Neural crest cell (in vitro differentiated cells): ENCODE measurements at places on chromosomes 3 and 15. TPM values are rescaled to one million over a fixed set of nuclear protein-coding genes. Genes with fewer than 3 reads are reported as not detected.

Gene SERINC4
- total RNA-seq, result 0.23 and 0.35 TPM in 2 replicates

Gene ZNF501
- total RNA-seq, result 5.3 and 6.2 TPM in 2 replicates

Gene ITIH4
- total RNA-seq, result 6.3 and 8.6 TPM in 2 replicates

Gene CSK
- 107 and 109 TPM in 2 replicates for total RNA-seq

Gene EXOG
- 26.2 and 26.5 TPM in 2 replicates for total RNA-seq

DNA sequence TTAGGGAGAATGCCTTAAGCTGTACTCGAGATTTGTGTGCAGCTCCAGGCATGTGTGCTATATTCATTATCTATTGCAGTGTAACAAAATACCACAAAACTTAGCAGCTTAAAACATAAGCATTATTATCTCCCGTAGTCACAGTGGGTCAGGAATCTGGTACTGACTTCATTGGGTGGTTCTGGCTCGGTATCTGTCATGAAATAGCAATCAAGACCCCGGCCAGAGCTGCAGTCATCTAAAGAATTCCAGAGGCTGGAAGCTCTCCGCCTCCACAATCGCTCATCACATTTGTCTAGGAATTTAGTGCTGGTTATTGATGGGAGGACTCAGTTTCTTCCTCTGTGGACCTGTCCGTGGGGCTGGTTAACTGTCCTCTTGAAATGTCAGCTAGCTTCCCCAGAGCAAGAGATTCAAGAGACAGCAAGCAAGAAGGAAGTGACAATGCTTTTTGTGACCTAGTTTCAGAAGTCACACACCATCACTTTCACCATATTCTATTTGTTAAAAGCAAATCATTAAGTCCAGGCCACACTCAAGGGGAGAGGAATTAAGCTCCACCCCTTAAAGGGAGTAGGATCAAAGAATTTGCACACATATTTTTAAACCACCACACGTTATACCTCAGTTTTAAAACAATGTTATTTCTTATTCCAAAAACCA, 76.1 kb downstream of the TOP2B start:
- no peak overlapping the region for H3K4me3 ChIP-seq
- no peak for DNase-seq
- peaks cover 40% of the 10 kb centered on the region for H3K4me1 ChIP-seq
- no peaks in the 10 kb centered on the region for H3K27me3 ChIP-seq
- H3K36me3 ChIP-seq, result peaks cover 9% of the 10 kb centered on the region

GRCh38 chr15:45589256-45589655, 2.1 kb downstream of the BLOC1S6 start:
- H3K27me3 ChIP-seq, result no peaks in the 10 kb centered on the region
- H3K36me3 ChIP-seq, result peaks cover 7% of the 10 kb centered on the region
- no peak overlapping the region for H3K27ac ChIP-seq
- H3K4me1 ChIP-seq, result peaks cover 30% of the 10 kb centered on the region

DNA sequence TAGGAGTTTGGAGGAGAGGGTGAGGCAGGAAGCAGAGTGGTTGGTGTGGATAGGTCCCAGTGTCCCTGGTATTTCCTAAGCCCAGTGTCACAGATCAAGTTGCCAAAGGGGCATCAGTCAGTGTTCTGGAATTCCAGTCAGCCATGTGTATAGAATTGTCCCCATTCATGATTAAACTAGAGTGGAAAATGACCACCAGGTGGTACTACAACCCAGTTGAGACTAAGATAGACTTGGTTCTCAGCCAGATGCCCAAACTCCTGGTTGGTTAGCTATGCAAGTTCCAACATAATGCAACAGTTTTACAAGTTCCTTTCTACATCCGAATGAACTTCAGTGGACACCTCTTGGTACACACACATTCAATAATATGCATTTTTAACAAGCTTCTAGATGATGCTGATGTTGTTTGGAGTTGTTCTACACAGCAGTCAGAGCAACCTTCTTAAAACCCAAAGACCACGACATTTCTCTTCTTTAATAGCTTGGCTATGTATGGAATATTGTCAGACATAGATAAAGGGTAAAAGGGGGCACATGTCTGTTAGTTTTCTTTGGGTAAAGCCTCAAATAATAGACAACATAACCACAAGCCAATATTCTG, 8.4 kb upstream of the ATR start:
- peak overlapping the region; percentile 45 for H3K4me3 ChIP-seq
- no peaks in the 10 kb centered on the region for H3K4me1 ChIP-seq
- no peaks in the 10 kb centered on the region for H3K36me3 ChIP-seq
- peak; percentile 28 for DNase-seq
- H3K27me3 ChIP-seq, result peaks cover 24% of the 10 kb centered on the region
- no peak overlapping the region for H3K27ac ChIP-seq

- no peaks in the 10 kb centered on the region for H3K4me1 ChIP-seq
- H3K4me3 ChIP-seq, result no peak overlapping the region
- peaks cover 30% of the 10 kb centered on the region for H3K36me3 ChIP-seq
- DNase-seq, result no peak
- no peak overlapping the region for H3K27ac ChIP-seq
Measured at GRCh38 chr3:158739661-158740060, 7.4 kb upstream of the RARRES1 start.

- no peak overlapping the region for H3K4me3 ChIP-seq
- no peak for DNase-seq
- no peaks in the 10 kb centered on the region for H3K36me3 ChIP-seq
- H3K4me1 ChIP-seq, result peaks cover 7% of the 10 kb centered on the region
- no peaks in the 10 kb centered on the region for H3K27me3 ChIP-seq
- H3K27ac ChIP-seq, result peak overlapping the region; percentile 86
Measured at GRCh38 chr3:56413911-56414310, 54.4 kb downstream of the ERC2 start.

- H3K4me1 ChIP-seq, result peaks cover 13% of the 10 kb centered on the region
- no peak overlapping the region for H3K27ac ChIP-seq
- DNase-seq, result no peak
- H3K36me3 ChIP-seq, result no peaks in the 10 kb centered on the region
- no peak overlapping the region for H3K4me3 ChIP-seq
Measured at GRCh38 chr3:128847666-128848370, 31.6 kb upstream of the ACAD9 start.

GRCh38 chr15:55799291-55800212, 56.6 kb upstream of the PRTG start:
- DNase-seq, result peak; percentile 87
- H3K4me1 ChIP-seq, result peaks cover 49% of the 10 kb centered on the region
- no peaks in the 10 kb centered on the region for H3K27me3 ChIP-seq
- H3K4me3 ChIP-seq, result no peak overlapping the region
- peak overlapping the region; percentile 96 for H3K27ac ChIP-seq
- H3K36me3 ChIP-seq, result peaks cover 2% of the 10 kb centered on the region

GRCh38 chr15:54559405-54560069, 581.3 kb downstream of the UNC13C start:
- DNase-seq, result no peak
- H3K4me1 ChIP-seq, result no peaks in the 10 kb centered on the region
- H3K36me3 ChIP-seq, result no peaks in the 10 kb centered on the region
- peak overlapping the region; percentile 46 for H3K27ac ChIP-seq
- peaks cover 4% of the 10 kb centered on the region for H3K27me3 ChIP-seq

DNA sequence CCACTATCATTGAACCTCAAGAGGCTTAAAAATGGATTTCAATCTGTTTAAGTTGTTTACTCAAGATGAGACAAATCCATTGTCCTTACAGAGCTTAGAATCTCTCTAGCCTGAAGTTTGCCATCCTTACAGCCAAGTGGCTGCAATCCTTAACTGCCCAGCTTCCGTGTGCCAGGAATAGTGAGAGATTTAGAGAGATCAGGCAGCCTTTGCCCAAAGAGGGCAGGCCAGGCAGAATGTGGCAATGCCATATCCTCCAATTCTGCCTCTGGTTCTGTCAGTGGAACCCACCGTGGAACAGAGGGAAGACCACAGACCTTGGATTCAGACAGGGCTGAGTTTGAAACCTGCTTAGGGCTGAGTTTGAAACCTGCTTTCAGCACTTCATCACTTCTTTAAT, 374.3 kb downstream of the VPS13C start:
- H3K36me3 ChIP-seq, result no peaks in the 10 kb centered on the region
- no peaks in the 10 kb centered on the region for H3K27me3 ChIP-seq
- no peak overlapping the region for H3K27ac ChIP-seq
- DNase-seq, result no peak
- no peak overlapping the region for H3K4me3 ChIP-seq

DNA sequence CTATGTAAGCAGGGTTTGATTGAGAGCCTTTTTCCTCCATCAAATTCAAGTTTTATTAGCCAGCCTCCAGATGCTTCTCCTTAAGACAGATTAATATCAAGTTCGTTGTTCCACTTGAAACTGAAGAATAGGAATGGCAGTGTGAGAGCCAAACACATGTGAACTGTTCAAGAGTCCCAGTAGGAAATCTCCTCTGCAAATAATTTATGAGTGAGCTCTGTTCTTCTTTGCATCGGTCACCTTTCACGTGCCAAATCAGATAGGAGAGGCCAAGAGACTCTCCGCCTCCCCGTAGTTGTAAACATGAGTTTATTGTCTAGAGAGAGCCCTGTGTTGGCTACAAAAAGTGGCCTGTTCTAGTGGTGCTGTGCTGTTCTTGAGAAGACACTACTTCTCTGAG, 372.1 kb upstream of the NR2F2 start:
- DNase-seq, result no peak
- no peak overlapping the region for H3K4me3 ChIP-seq
- no peak overlapping the region for H3K27ac ChIP-seq
- peaks cover 25% of the 10 kb centered on the region for H3K36me3 ChIP-seq

DNA sequence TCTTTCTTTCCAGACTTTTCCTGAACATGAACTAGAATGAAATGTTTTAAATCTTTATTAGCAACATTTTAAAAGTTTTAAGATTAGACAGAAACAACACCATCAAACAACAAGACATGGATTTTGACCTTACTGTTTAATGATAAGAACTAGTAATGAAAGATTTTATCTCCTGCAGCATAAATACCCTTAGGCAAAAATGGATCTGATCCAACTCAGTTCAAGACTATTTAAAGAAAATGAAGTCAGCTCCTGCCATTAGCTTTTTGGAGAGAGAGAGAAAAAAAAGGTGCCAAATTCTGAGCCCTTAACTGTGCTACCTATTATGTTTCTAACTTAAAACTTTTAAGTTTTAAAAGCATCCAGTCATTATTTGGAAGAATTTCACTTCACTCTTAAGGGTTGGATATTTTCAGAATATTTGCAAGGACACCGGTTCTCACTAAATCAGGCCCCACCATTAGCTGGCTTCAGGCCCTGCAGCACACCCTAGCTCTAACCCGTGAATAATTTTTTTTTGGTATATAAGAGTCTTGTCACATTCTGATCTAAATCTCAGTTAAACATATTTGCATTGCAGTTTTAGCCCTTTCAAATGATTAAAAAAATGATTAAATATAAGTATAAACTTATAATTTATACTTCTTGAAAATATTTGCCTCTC, 60.0 kb downstream of the NR1I2 start:
- no peak overlapping the region for H3K27ac ChIP-seq
- H3K4me1 ChIP-seq, result no peaks in the 10 kb centered on the region
- H3K36me3 ChIP-seq, result peaks cover 44% of the 10 kb centered on the region

DNA sequence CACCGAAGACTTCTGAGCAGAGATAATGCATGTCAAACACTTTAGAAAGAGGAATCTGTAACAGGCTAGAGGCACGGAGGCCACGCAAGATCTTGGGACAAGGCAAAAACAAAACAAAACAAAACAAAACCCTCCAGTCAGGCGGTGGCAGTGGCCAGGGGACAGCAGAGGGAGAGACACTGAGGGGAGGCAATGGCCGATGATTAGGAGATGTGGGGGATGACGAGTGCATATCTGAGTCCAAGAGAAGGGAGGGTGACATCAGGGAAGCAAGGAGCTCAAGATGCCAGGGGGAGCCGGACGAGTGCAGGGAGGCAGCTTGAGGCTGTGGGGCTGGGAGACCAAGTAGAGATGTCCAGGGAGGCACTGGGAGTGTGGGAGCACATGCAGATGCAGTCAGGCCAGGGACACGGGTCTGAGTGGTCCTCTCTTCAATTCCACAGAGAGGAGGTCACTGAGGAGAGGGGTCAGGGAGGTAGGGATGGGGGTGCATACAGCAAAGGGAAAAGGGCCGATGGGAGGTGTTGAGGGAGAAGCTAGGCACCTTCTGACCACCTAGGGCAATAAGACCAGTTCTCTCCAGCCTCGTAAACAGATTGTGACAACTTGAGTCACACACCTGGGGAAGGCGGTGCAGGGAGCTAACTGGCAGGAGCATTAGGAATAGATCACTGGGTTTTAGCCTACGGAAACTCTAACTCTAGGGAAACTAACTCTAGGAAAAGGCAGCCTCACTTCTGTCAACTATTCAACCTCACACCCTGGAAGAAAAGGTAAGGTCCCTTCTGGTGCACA, 29.6 kb downstream of the SLCO2A1 start:
- peak overlapping the region; percentile 76 for H3K27ac ChIP-seq
- peaks cover 12% of the 10 kb centered on the region for H3K27me3 ChIP-seq
- H3K4me3 ChIP-seq, result no peak overlapping the region
- no peaks in the 10 kb centered on the region for H3K4me1 ChIP-seq

DNA sequence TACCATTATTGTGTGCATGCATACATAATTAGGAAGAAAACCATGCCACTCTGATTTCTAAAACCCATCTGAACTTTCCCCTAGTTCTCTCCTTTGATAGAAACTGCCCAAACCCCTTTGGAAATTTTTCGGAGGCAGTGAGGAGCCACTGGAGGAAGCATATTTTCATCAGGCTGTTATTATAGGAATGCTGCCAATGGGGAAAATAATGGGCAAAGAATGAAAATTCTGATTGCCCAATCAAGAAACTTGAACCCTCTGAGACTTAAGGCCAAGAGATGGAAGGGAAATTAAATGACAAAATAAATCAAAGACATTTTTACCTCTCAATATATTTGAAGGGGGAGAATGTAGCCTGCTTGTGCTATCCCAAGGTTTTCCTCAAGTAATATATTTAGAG, 376.0 kb upstream of the PDZRN3 start:
- peaks cover 5% of the 10 kb centered on the region for H3K4me1 ChIP-seq
- H3K4me3 ChIP-seq, result no peak overlapping the region
- no peak overlapping the region for H3K27ac ChIP-seq
- no peak for DNase-seq
- no peaks in the 10 kb centered on the region for H3K27me3 ChIP-seq
- H3K36me3 ChIP-seq, result no peaks in the 10 kb centered on the region

GRCh38 chr3:194140520-194141414, 4.8 kb downstream of the HES1 start:
- H3K4me1 ChIP-seq, result peaks cover 59% of the 10 kb centered on the region
- peak; percentile 54 for DNase-seq
- H3K4me3 ChIP-seq, result peak overlapping the region; percentile 74
- no peaks in the 10 kb centered on the region for H3K36me3 ChIP-seq

GRCh38 chr15:29222129-29222853, 47.3 kb downstream of the NSMCE3 start:
- H3K4me1 ChIP-seq, result peaks cover 16% of the 10 kb centered on the region
- H3K36me3 ChIP-seq, result peaks cover 2% of the 10 kb centered on the region
- H3K27ac ChIP-seq, result no peak overlapping the region
- DNase-seq, result no peak
